ENCODE measurements at places on chromosomes 1 and 21.

GRCh38 chr1:34618381-34618780 lies 136.5 kb upstream of the GJB5 start:
- no peak for DNase-seq

DNA sequence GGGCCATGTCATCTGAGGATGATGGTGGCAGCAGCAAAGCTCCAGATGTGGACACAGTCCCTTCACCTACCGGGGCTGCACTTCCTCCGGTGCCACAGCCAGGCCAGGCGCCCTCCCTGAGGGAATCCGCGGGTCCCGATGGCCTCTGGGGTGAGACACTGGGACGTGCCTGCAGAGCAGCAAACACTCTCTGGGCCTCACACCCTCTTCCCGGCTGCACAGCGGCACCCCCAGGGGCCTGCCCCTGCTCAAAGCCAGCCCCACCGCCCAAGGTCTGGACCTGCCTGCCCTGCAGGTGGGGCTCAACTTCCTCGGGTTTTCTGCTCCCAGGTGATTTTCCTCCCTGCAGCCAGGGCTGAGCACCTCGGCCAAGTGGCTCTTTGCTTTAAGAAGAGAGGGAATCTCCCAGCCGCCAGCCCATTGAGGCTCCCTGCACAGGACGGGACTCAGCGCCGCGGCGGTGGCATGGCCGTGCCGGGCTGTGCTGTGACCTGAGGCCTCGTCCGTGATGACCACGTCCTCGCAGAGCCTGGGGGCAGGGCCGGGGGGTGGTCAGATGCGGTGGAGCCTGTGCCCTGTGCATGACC lies 21.3 kb upstream of the COL18A1 start:
- DNase-seq, result no peak

- no peak for DNase-seq
Observed at GRCh38 chr1:77925956-77926355, 37.5 kb downstream of the NEXN start.

- DNase-seq, result no peak
Observed at GRCh38 chr21:34046917-34047316, 26.5 kb upstream of the MRPS6 start.

- DNase-seq, result peak; percentile 97
Observed at GRCh38 chr21:43585924-43586413, 73.3 kb downstream of the HSF2BP start.

GRCh38 chr1:89690595-89690994 lies 57.7 kb downstream of the LRRC8C start:
- DNase-seq, result no peak

GRCh38 chr1:167987174-167987573 lies 50.3 kb upstream of the MPC2 start:
- no peak for DNase-seq

DNA sequence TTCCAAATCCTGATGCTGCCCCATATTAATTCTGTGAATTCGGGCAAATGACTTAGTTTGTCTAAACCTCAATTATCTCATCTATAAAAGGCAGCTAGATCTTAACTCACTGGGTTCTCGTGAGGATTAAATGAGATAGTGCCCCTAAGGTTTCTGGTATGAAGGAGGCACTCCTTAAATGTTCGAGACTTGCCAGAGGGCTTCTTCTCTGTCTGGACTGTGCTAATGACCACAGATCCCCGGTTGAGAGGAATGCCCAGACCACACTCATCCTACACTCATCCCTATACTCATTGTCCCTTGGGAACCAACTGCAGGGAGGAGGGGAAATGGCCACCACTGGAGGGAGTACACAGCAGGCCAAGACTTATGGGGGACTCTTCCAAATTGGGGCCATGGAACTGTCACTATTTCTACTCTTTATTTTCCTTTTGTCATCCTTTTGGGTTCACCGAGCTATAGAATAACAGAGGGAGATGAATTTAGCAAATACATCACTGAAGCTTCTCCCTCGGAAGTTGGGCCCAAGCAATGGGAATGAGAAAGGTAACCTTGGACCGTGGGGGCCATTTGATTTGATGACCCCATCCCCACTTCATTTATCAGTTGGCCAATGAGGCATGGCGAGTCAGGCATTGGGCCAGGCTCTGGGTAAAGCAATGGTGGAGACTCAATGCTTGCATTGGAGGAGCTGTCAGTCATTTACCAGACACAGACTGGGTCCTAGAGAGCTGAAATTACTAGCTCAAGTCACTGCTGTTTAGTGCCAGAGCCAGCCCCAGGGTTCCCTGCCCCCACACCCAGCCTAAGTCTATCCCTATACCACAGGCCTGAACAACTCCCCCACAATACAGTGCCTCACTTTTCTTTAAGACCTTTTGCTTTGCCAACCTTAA lies 5.1 kb downstream of the ATF3 start:
- no peak for DNase-seq

- no peak for DNase-seq
Observed at GRCh38 chr1:72535470-72535869, 253.1 kb upstream of the NEGR1 start.

GRCh38 chr1:15985611-15986297 lies 9.9 kb upstream of the ZBTB17 start:
- DNase-seq, result no peak

DNA sequence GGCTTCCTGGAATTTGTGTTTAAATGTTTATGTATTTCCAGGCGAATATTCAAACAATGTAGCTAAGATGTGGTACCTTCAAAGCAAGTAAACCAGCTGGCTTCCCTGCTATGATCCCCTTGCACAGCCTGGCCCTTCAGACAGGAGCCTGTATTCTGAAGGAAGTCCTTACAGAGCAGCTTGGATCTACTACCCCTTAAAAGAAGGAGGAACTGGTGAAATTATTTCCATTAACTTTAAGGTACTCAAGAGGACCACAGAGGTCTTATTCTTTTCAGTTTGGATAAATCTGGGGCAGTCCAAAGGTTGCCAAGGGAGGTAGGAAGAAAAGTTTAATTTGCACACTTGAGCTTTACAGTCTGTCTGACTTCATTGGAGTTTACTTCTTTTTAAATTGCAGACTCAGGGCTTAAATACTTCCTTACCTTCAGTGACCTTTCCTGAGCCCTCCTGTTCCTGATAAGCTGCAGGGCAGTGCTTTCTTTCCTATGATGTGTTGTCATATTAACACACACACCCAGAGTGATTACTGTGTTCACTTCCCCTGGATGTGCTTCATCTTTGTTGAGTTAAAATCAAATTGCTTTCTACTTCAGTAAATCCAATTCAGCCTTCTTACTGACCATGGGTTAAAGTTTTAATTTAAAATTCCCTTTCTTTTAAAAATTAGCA lies 40.5 kb downstream of the DISC1 start:
- DNase-seq, result no peak

- no peak for DNase-seq
Observed at GRCh38 chr1:218636548-218636947, 291.4 kb downstream of the TGFB2 start.

- DNase-seq, result no peak
Observed at GRCh38 chr1:174954073-174954460, 45.7 kb upstream of the CACYBP start.

DNA sequence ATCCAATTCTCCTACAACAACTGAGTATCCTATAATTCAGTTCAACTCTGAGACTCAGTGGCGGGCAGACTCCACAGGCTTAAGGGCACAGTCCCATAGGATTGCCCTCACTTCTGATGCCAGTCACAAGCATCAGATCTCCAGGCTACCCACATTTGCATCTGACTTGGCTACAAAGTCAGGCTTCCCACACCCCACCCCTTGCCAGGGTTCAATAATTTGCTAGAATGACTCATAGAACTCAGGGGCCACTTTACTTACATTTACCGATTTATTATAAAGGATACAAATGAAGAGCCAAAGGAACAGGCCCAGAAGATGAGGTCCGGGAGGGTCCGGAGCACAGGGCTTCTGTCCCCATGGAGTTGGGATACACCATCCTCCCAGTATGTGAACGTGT lies 36.0 kb upstream of the SLAMF9 start:
- DNase-seq, result no peak

DNA sequence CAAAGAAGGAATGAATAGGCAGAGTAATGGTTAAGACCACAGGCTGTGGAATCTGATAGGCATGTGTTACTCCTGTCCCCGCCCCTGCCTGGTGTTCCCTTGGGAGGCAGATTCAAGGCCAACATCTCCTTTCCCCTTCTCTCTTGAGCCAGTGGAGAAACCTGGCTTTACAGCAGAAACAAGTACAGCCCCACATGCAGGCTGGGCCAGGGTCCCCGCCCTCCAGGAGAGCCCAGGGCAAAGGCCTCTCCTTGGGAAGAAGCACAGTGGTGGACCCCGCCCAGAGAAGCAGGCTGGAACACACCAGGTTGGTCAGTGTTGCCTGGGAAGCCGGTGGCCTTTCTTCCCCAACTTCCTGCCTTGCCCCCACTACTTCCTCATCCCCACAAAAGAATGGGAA lies 6.8 kb downstream of the C1orf167 start:
- no peak for DNase-seq

DNA sequence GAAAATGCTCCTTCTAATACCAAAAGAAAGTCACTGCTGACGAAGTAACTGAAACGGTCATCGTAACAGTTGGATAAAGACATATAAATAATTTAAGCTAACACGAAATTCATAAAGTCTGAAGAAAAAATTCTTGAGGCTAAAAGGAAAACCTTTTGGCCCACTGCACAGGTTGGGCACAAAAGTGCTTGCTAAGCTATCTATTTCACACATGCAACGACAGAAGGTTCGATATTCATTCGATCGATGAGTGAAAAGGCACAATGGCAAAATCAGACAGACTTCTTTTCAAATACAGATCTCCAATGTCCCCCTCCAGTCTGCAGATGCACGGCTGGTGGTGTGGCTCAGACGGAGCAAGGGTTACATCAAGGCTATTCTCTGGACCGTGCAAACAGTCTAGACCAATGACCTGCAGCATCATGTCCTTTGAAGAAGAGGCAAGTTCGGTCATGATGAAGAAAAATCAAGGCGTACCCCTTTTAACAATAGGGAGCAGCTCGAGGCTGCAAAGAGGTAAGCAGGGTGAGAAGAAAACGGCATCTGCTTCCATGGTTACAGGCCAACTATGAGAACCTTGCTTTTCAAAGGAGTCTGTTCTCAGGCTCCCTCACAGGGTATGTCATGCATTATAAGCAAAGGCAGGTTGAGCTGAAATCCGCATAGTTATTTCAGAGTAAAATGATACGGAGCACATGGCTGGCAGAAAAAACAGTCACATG lies 579.6 kb downstream of the USP25 start:
- no peak for DNase-seq

GRCh38 chr1:238107322-238107721 lies 216.6 kb upstream of the ZP4 start:
- no peak for DNase-seq

GRCh38 chr1:69814926-69815325 lies 247.2 kb downstream of the LRRC7 start:
- DNase-seq, result no peak

DNA sequence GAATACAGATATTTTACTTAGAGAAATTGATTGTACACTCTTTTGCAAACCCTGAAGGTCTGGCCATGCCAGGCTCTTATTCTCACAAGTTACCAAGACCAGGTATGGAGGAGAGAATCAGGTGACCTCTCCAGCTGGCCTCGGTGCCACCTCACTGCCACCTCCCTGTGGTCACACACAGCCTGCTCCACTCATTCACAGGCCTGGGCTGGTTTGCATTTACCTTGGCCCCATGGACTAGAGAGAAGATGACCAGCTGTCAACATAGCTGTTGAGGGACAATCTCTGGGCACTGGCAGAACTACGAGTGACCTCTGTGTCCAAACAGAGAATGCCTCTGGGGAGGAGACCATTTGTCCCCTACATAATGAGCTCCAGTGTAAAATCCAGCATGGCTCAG lies 291.2 kb upstream of the RUNX1 start:
- DNase-seq, result no peak

GRCh38 chr1:177307771-177308170 lies 137.0 kb downstream of the BRINP2 start:
- DNase-seq, result no peak

All from BJ (cell line).